CD8-positive, alpha-beta T cell (primary cell): ENCODE measurements at places on chromosomes 4 and X.

GRCh38 chrX:15744181-15744867, 6.3 kb downstream of the CA5B start:
- DNase-seq = no peak

DNA sequence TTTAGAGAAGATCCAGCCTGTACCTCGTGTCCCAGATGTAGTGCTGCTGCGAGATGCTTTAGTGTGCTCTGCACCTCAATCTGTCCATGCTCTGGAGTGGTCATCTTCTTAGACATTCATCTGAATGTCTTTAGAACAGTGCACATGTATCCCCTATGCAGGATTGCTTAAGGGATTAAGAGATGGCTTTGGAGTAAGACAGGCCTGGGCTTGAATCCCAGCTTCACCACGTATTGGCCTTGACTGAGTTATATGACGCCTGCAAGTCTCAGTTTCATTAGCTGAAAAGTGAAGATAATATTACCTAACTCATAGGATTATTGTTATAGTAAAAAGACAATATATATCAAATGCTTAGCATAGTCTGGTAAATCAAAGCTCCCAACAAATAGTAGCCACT, 98.3 kb downstream of the NFKB1 start:
- no peak for DNase-seq

- DNase-seq = no peak
Measured at GRCh38 chr4:80027611-80028010, 45.4 kb downstream of the ANTXR2 start.

DNA sequence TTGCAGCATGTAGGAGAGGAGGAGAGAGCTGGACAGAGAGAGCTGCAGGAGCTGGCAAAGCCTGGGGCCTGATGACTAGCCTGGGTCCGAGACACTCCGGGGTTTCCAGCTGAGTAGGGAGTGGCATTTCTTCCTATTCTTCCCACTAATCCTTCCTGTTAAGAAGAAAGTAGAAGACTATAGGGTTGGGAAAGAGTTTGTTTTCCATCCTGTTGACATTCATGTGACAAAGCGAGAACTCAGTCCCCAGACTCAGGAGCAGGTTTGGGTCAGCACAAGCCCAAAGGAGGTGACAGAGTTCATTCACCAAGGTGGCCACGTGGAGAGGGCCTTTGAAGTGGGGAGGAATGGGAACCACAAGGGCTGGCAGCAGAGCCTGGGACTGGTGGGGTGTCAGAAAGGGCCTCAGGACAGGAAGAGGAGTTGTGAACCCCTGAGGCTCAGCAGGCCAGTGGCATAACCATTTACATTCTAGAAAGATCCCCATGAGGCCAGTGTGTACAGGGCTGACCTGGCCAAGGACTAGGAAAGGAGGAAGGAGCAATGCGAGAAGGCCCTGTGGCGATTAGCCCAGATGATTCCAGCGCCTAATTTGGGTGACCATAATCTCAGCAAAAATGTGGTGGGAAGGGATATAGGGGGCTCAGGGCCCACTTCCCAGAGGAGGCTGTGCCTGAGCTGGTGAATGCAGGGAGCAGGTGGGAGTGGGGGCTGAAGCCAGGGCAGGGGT, 3.3 kb upstream of the HAUS3 start:
- DNase-seq = peak; percentile 0

DNA sequence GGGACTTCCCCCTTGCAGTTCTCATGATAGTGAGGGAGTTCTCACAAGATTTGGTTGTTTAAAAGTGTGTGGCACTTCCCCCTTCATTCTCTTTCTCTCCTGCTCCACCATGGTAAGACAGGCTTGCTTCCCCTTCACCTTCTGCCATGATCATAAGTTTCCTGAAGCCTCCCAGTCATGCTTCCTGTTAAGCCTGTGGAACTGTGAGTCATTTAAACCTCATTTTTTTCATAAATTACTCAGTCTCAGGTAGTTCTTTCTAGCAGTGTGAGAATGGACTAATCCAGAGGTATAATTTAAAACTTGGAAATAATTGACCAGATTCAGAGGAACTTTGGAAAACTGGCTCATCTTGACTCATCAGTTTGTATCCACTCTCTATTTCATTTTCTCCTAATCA, 129.0 kb downstream of the TMEM47 start:
- no peak for DNase-seq

- no peak for DNase-seq
Measured at GRCh38 chr4:139628184-139629012, 37.2 kb upstream of the MGST2 start.

DNA sequence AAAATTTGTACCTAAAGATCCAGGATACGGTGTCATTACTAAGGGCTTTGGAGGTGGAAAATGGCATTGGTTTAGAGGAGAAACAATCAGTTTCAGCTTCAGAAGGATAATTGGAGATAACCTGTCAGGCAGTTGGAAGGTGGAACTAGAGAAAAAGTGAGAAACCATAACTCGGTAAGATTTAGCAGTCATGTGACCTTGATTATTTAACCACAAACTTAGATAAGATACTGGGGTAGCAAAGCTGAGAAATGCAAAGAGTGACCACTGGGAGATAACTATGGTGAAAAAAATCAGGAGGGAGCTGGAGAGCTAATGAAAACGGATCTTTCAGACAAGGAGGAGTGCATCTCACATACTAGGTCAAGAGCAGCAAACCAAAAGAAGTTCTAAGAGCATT, 58.3 kb upstream of the SMARCA5 start:
- DNase-seq = no peak

DNA sequence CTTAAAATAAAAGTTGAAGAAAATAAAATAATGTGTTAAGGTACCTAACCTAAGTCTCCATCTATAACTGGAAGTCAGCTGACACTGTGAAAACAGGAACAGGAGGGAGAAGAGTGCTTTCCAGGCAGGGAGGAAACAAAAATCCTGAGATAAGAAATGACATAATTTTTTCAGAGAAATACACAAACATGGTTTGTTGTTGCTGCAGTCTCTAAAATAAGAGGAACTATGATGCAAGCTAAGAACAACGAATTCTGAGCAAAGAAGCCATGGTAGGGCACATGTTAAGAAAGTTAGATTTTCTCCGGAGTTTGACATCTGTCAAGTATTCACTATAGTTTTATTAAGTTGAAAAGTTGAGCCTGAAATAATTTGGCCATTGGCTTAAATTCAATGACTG, 26.9 kb downstream of the PAPSS1 start:
- DNase-seq = no peak

- DNase-seq = no peak
Measured at GRCh38 chr4:56134266-56134665, 185.5 kb downstream of the CEP135 start.

- no peak for DNase-seq
Measured at GRCh38 chr4:76696109-76696508, 201.8 kb downstream of the SOWAHB start.

GRCh38 chr4:85128246-85129204, 162.0 kb upstream of the WDFY3 start:
- DNase-seq = no peak

- DNase-seq = no peak
Measured at GRCh38 chrX:110588853-110589252, 206.8 kb downstream of the CHRDL1 start.

DNA sequence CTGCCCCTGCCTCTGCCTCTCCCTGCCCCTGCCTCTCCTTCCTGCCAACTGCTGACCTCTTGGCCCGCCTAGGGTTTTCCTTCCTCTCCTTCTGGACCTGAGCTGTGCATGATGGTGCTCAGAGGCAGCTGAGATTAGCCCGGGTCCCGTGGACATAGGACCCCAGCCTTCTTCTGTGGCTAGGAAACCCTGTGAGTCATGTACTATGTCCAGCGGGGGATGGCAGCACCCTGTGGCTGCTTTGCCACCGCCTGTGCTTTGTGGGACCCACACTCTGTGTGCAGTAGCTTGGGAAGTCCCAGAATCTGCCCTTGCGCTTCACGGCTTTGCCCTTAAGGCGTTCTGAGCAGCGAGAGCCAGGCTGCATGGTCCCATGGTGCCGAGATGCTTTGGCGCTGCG, 105.5 kb upstream of the PSAPL1 start:
- DNase-seq = peak; percentile 24

- peak; percentile 17 for DNase-seq
Measured at GRCh38 chr4:141348125-141348524, 127.4 kb downstream of the ZNF330 start.

DNA sequence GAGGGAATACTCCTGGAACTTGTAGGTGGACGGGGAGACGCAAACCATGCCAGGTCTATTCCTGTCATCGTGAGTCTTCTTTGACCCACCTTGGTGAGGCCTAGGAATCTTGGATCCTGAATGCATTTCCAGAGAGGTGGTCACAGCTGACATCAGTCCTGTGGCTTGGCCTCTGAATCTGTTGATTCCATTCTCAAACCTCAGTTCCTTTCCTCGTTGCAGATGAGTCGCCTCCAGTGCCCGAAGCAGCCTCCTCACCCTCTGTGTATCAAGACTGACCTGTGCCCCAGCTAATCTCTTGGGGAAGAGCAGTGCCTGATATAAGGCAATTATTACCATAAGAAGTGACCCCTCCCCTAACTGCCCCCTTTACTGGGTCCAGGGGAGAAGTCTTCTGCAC, 118.1 kb downstream of the SMIM20 start:
- no peak for DNase-seq

DNA sequence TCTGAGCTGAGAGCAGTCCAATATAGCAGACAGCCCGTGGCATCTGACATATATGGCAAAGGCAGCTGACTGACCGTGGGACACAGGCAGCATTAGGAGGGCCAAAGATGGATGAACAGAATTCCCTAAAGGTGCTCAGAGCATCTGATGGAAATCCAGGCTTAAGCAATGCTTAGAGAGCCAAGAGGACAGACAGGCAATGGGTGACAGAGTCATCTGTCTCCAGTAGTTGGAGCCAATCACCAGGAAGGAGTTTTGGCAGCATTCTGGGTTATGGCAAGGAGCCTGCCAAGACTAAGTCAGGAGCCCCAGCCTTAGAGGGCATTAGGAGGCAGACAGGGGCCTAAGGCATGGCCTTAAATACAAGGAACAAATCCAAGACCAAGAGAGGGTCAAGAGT, 153.3 kb upstream of the USP9X start:
- no peak for DNase-seq

- no peak for DNase-seq
Measured at GRCh38 chr4:84481077-84481859, 17.8 kb downstream of the NKX6-1 start.

DNA sequence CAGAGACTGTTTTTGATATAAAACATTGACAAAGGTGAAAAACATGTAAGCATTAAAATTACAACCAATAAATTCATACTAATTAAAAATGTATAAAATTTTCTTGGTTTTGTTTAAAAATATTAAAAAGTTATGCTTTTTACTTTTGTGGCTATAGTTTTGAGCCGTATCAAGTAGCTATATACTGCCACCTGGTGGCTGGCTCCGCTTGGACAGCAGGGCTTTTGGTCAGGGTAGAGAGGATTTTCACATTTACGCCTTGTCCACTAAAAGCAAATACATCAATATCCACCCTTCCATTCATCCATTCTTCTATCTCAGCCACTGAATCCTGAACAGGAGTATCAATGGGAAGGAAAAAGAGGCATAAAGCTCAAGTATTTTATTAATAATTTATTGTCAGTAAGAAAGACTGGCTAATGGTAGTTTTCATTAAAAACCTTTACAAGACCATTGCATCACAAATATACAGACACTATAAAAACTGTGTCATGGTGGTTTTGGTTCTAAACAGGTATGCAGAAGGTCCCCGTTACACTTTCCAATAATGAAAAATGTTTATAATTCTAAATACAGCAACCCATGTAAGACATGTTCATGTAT, 32.1 kb upstream of the MTNR1A start:
- DNase-seq = peak; percentile 24

DNA sequence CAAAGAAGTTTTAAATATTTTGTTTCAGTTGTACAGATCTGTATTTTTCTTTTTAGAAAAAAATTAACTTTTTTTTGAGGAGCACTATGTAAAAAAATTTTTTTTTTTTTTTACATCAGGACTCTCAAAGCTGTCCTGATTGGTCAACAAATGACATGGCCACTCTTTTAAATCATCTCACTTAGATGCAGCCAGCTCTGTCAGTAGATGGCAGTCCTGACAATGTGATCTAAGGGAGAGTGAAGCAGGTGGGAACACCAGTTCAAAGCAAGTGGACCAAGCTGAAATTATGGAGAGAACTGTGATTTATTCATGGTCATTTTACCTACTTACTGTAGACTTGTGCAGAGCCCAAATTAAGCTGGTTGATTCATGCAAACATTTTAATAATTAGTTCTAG, 174.7 kb upstream of the GPRIN3 start:
- DNase-seq = no peak

DNA sequence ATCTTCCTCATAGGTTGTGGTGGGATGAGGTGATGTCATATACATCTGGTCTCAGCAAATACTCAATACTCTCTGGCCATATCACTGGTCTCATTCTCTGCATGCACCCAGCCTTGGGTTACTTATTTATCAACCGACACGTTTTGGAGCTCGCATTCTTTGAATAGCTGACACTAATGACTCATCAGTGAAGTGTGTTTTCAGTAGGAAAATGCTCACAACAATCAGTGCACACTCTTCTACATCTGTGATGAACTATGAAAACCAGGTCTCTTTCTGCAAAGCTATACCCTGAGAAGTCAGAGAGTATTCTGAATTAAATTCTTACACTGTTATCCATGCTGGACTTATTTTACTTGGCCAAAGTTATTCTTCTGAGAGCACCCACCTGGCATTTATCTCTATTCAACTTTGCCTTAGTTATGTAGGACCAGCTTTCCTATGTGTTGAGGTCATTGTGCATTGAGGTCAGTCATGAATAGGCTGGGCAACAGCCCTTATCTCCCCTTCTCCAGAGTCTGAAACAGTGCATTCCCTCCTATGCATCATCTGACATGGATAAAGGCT, 58.7 kb upstream of the DHX15 start:
- DNase-seq = no peak

- no peak for DNase-seq
Measured at GRCh38 chrX:17053502-17053901, 107.0 kb downstream of the REPS2 start.

DNA sequence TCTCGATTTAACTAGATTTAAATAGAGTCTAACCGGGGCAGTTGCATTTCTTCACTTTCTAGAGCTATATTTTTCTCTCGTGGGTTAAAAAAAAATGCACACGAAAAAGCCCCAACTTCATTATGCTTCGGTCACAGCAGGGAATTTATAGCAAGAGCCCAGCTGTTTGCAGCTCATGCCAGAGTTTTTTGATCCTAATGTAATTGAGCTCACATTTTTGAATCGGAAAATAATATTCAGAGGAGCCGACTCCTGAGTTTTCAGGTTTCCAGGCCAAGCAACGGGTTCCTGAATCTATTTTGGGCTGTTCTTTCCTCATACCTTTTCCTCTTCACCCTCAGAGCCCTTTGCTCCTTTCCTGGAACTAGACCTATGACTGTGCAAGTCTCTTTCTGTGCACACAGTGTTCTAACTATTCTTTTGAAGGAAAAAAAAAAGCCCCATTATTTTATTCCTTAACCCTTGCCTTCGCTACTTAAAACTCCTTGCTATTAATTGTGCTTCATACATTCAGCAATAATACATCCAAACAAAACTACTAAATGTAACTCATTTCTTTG, 27.5 kb upstream of the ESX1 start:
- no peak for DNase-seq

- no peak for DNase-seq
Measured at GRCh38 chr4:7414046-7414445, 20.7 kb downstream of the PSAPL1 start.

- no peak for DNase-seq
Measured at GRCh38 chr4:131388277-131388676, 1760.8 kb upstream of the PCDH10 start.
